ENCODE measurements at places on chromosomes 16 and 17. TPM values are rescaled to one million over a fixed set of nuclear protein-coding genes. Genes with fewer than 3 reads are reported as not detected.

- DNase-seq, result no peak
Observed at GRCh38 chr16:79823639-79824038, 223.1 kb upstream of the MAF start.

The TLCD2 gene
- 4.3 TPM for polyA plus RNA-seq

- peak; percentile 67 for DNase-seq
Observed at GRCh38 chr16:630815-631405, at the start of gene WFIKKN1. TSS of gene WFIKKN1 (plus strand) at chr16:630985. CDS start at chr16:631254, 269 bp downstream.

DNA sequence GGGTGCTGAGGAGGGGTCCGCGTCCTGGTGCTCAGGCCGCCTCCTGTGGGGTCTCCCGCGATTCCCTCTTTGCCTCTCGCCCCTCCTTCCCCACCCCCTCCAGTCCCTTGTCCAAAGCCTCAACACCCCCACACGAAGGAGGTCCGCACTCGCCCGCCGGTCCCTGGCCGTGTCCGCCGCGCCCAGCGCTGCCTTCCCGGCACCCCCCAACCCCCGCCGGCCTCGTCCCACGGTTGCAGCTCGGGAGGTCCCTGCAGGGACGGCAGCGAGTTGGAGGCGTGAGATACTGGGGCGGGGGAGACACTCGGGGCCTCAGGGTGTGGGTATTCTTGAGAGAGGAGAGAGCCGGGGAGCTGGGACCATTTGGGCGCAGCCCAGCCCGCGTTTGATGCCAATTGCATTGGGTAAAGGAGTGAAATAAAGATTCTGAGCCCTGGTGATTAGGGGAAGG, 468 bp downstream of the FLYWCH2 start:
- DNase-seq, result peak; percentile 52

The CCL17 gene
- not detected for polyA plus RNA-seq

DNA sequence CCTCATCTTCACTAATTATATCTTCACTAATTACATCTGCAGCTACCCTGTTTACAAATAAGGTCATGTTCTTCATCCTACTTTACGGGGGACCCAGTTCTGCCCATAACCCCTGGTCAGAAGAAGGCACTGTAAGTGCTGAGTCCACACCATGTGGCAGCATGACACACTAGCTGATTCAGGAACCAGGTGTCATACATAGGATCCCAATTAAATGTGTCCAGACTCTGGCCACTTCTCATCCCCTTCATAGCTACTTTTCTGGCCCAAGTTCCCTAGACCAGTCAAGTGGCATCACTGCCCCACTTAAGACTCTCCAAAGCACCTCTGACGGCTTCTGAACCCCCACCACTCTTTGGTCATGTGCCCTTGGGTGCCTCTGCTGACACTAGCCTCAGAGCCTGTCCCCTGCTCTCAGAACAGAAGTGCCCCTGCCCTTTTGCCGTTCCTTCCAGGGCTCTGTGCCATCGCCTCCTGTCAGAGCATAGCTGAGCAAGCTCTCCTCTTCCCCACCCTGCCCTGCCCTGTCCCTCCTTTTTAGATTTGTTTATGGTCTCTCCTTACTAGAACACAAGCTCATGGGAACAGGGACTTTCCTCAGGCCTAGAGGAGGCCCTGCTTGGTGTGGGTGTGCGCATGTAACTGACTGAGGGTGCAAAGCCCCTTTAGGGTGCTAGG, 61.1 kb downstream of the B9D1 start:
- DNase-seq, result no peak

GRCh38 chr16:86594721-86595120, 16.4 kb downstream of the FOXL1 start:
- no peak for DNase-seq

- DNase-seq, result no peak
Observed at GRCh38 chr17:16100737-16101400, 101.2 kb downstream of the TTC19 start.

DNA sequence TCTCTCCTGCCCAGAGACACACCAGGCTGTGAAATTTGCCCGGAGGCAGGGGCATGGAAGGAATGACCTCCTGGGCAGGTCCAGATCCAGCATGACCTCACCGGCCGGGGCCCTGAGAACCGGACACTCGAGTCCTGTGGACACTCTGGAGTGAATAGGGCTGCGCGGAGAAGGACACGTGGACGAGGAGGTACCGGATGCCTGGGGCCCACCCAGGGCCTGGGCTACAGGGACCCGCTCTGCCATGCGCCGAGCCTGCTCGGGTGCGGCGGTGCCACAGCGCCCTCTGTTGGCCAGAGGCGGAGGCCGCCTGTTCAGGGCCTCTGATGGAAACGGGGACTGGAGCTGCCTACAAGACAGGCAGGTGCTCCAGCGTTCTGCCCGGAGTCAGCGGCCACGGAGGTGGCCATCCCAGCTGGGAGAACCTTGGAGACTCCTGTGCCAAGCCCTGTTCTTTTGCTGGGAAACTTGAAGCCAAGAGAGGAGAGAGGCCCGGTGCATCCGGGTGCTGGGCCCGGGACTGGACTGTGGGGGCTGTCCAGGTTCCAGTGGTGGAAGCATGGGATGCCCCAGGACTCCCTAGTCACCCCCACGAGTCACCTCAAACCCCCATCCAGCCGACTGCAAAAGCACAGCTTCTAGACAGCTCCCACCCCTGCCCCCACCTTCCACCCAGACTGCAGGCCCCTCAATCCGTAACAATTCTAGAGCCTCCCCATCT, 19.3 kb upstream of the NXPH3 start:
- peak; percentile 87 for DNase-seq

GRCh38 chr17:78675836-78676235, 98.6 kb upstream of the DNAH17 start:
- DNase-seq, result no peak

DNA sequence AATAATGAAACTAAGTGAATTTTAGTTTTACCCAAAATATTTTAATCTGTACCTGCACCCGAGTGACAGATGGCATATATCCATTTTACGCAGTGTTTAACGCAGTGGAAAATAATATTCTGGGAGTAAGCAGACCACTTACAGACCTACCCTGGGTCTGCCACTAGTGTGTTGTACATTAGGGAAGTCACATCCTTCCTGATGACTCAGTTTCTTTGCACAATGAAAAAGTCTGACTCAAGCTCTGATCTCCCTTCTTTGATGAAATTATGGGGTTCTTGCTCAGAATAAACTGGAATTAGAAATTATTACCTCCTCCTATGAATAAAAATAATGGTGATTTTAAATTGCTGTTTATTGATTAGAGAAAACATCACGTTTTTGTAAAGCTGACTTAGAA, 123.2 kb upstream of the AXIN2 start:
- DNase-seq, result no peak

DNA sequence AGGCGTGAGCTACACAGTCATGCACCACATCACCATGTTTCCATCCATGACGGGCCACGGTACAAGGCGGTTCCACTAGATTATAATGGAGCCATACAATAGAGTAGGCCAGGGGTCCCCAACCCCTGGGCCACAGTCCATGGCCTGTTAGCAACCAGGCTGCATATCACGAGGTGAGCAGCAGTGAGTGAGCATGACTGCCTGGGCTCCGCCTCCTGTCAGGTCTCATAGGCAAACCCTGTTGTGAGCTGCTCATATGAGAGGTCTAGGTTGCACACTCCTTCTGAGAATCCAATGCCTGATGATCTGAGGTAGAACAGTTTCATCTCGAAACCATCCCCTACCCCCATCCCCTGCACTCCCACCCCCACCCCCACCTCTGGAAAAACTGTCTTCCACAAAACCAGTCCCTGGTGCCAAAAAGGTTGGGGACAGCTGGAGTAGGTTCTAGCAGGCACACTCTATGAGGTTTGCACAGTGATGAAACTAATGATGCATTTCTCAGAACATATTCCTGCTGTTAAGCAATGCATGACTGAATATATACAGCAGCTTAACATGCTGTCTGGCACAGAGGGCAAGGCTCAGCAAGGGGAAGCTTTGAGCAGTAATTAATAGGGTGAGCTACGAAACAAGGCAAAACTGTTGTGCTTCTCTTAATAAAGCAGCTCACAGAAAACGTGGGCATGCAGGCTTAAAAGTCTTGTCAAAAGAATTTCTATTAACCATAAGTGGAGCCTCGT, 108.0 kb downstream of the VPS53 start:
- DNase-seq, result no peak

The ALDH3A1 gene
- 0.98 TPM for polyA plus RNA-seq

The CD79B gene
- polyA plus RNA-seq, result 3.0 TPM

DNA sequence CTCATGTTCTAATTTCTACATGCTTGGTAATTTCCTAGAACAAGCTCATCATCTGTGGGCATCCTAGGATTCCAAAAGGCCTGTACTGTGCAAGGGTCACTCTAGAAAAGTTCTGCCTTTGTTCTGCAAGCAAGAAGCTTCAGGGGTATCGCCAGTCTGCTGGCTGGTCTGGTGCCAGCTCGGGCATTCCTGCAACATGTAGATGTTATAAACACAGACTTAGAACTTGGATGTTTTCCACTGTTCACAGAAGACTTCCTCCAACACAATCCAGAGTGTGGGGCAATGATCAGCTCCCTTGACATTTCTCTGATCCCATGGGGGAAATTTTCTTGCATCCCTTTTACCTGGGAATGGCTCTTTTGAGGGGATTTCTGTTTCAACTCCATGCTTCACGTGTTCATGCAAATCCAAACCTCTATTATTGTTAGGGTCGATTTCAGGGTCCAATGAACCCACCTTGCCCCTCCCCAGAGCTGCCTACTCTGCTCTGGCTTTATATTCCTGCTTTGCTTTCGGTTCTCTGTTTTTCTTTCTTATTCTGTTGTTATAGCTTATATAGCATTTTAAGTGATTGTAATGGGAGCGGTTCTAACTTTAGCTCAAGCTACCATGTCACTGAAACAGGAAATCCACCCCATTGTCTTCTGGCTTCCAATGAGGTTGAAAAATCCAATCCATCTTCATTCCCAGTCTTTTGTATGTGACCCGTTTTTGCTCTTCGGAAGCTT, 25.3 kb downstream of the UBE2O start:
- DNase-seq, result no peak

DNA sequence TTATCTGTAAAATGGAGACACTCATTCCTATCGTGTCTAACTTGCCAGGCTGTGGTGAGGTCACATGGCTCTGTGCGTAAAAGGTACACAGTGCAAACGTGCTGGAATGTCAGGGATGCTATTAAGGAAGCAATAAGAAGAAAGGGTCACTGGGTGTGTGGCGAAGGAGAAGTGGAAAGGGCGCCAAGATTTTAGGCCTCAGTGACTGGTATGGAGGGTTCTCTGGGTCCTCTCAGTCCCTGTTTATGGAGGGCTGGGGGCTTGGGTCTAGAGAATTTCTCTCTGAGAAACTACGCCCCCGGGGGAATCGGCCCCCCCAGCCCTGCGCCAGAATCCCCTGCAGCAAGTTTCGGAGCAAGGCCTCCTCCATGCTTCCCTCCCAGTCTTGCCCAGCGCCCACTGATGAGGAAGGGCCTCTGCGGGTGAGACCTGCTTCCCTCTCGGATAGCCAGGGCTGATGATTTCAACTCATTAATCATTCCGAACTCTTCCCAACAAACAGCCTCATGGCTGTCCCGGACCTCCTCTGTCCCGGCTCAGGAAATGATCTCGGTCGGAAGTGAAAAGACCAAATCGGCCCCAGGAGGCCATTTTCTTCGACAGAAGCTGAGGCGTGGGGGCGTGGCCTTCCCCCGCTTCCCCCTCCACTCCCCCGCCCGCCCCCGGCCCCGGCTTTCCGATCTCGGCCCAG, 1.2 kb upstream of the HEXIM1 start:
- DNase-seq, result peak; percentile 92

The ABI3 gene
- 4.4 TPM for polyA plus RNA-seq

- DNase-seq, result peak; percentile 98
Observed at GRCh38 chr17:57889892-57890856, 40.3 kb upstream of the MRPS23 start.

- no peak for DNase-seq
Observed at GRCh38 chr16:55408661-55409060, 70.3 kb upstream of the MMP2 start.

The CEP131 gene
- 55.8 TPM for polyA plus RNA-seq

- DNase-seq, result no peak
Observed at GRCh38 chr17:56230660-56231059, 77.4 kb downstream of the ANKFN1 start.

- DNase-seq, result peak; percentile 66
Observed at GRCh38 chr16:89410794-89411309, 79.5 kb downstream of the ANKRD11 start.

DNA sequence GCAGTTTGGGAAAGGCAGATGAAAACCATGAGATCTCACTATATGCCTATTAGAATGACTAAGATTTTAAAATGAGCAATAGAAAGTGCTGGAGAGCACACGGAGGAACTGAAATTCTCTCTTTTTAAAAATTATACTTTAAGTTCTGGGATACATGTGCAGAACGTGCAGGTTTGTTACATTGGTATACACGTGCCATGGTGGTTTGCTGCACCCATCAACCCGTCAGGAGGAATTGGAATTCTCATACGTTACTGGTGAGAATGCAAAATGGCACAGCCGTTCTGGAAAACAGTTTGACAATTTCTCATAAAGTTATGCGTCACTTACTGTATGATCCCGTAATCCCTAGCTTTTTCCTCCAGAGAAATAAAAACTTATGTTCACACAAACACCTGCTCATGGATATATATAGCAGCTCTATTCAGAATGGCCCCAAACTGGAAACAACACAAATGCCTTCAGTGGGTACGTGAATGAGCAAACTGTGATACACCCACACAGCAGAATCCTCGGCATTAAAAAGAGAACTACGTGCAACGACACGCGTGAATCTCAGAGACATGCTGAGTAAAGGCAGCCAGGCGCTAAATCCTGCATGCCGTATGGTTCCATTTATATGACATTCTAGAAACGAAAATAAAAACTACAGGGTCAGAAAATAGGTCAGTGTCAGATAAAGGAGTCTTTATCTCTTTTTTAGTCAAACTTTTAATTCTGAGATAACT, 11.8 kb downstream of the PIK3R6 start:
- no peak for DNase-seq

DNA sequence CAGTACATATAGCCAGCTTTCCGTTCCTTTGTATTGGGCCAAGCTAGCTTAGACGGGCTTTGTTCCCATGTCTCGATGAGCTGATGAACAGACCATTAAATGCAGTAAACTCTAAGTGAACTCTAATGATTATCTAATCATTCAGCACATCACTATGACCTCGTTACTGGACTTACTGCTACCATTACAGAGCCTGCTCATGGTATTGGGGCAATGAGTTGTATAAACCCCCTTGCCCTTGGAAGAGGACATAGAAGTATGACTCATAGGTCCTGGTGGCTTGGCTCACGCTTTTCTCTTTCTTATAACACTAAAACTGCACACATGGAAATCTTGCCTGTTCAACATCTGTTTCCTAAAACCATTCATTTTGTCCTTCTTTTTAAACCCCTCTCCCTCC, 93.6 kb upstream of the DYNLRB2 start:
- DNase-seq, result no peak
